ENCODE measurements at places on chromosomes 1 and 21. TPM values are rescaled to one million over a fixed set of nuclear protein-coding genes. Genes with fewer than 3 reads are reported as not detected.

DNA sequence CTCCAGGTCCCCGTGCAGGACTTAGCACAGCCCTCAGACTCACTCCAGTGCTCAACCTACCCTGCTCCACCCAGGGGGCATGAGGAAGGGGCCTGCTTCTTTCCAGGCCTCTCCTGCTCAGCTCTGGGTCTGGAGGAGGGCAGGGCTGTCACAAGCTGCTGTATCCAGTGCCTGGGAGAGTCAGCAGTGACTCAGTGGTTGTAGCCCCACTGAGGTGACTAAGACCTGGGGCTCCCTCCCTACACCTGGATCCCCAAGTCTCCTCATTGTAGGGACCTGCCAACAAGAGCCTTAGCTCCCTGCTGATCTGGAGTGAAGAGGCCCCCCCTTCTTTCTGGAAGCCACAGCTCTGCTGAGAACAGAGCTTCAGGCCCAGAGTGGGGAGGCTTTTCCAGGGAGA, 36.1 kb upstream of the FAM131C start:
- no peak for DNase-seq

GRCh38 chr1:35269201-35269988, 886 bp downstream of the ZMYM4 start:
- no peak for DNase-seq

DNA sequence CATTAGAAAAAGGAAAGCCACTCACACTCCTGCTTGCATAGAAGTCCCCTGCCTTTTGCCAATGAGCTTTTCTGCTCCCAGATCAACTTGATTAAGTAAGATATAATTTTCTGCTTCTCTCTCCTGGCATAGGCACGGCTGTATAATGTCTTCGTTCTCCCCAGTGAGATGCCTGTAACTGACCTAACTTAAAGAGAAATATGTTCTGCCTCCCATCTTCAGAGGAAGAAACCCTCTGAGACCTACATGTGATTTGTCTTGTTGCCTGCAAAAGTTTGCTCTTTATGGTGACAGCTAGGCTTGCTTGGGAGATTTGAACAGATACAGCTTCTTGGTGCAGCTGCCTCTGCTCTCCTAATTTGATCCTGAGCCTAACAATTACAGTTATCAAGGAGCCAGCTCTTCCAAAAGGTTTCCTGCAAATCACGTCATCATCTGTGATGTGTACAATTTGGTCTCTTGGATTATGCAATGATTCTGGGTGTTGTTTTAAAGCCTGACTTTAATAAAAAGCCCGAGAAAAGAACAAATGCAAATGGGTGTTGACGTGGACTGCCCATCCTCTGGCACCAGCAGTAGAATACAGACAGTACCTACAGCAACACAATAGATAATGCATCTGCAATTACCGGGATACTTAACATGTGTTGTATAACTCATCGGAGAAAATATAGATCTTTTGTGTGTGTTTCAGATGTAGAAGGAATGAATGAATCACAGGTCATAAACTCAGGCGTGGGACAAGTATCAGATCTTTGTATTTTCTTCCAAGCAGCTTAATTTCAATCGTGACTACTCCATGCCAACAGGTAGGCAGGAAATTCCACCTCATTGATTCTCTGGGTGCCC, 76.2 kb upstream of the KAZN start:
- DNase-seq, result no peak

GRCh38 chr21:43854773-43855633, 10.0 kb upstream of the AGPAT3 start:
- DNase-seq, result peak; percentile 71

CD1B gene
- 0.37 TPM for total RNA-seq

RGS8 gene
- total RNA-seq, result not detected

LYPD8 gene
- not detected for total RNA-seq
